ENCODE measurements at places on chromosomes 7 and 10.
A peak's percentile ranks its signal among the peaks of the same experiment; 100 is the strongest.

GRCh38 chr10:69757553-69758309, 44.0 kb upstream of the COL13A1 start:
- DNase-seq = no peak

DNA sequence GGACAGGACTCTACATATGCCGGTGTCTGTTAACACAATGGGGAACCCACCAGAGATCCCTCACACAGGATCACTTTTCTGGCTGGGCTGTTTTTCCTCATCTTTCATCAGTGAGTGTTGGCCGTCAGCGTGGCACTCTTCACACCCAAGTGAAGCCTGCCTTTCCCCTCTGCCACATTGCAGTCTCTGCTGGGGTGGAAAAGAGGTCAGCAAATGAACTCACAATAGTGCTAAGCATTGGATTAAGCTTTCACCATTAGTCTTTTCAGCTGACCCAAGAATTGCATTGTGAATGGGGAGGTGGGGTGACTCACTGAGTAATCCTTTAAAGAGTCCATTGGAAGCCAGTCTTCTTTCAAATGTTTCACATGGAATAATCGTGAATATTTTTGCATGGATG, 143.0 kb downstream of the KIAA1217 start:
- DNase-seq = no peak

GRCh38 chr7:132388688-132389087, 187.6 kb downstream of the PLXNA4 start:
- DNase-seq = no peak

DNA sequence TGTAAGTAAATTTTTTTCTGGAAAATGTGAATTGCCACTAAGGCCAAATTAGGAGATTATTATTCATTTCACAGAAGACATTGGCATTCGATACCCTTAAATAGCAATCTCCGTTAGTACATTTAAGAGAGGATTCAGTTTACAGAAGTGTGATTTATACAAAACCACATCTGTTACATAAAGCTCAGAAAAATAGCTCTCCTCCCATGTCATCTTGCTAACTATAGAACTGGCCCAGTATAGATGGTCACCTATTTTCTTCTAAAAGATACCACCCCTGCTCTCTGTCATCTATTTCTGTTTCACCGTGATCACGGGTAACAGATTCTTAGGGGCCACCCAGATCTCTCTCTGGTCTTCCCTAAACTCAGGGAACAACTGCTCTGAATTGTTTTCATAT, 119.1 kb downstream of the HIP1 start:
- DNase-seq = no peak

GRCh38 chr10:86899132-86899531, 58.3 kb downstream of the MMRN2 start:
- no peak for DNase-seq

DNA sequence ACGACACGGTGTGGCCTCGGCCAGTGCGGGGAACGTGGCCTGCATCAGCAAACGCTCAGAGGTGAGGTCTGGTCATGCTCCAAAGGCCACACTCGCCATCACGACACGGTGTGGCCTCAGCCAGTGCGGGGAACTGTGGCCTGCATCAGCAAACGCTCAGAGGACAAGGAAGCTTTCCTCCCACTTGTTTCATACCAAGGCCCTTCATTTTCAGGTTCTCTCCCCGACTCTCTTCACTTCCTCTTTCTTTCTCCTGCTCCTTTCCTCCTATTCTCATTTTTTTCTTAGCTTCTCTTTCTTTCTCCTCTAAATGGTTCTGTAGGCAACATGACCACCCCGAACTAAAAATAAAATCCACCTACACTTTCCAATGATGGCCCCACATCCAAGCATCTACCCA, 384.4 kb upstream of the SHH start:
- no peak for DNase-seq

DNA sequence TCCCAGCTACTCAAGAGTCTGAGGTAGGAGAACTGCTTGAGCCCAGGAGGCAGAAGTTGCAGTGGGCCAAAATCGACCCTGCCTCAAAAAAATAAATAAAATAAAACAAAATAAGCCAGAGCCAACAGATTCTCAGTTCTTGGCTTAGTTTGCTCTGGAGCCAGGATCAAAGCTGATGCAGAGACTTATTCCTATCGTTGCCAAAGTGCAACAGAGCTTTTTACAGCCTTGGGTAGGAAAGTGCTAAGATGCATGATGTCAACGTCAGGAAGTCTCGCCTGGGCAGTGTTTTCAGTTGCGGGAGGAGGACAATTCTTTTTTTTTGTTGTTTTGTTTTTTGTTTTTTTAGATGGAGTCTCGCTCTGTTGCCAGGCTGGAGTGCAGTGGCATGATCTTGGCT, 43.8 kb upstream of the CYTH3 start:
- no peak for DNase-seq

DNA sequence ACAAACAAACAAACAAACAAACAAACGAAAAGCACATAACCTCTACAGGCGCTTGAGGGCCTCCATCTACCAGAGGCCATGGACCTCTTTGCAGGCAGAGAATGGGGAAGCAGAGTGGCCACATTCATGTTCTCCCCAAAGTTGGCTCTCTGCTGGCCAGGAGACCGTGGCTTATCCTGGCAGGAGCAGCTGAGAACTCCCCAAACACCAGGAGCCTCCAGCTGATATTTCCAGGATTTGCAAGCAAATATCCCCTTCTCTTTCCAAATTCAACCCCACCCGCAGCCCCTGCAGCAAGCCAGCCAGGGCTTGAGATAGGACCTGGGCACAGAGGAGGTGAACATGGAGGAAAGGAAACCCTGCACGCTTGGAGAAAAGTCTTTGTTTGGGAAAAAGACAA, 240.0 kb downstream of the SKAP2 start:
- no peak for DNase-seq

GRCh38 chr10:133378251-133379096, 588 bp upstream of the PAOX start:
- peak; percentile 51 for DNase-seq

- no peak for DNase-seq
Measured at GRCh38 chr7:124702385-124702784, 63.2 kb downstream of the GPR37 start.

- DNase-seq = no peak
Measured at GRCh38 chr10:62348029-62348428, 26.1 kb upstream of the ZNF365 start.

DNA sequence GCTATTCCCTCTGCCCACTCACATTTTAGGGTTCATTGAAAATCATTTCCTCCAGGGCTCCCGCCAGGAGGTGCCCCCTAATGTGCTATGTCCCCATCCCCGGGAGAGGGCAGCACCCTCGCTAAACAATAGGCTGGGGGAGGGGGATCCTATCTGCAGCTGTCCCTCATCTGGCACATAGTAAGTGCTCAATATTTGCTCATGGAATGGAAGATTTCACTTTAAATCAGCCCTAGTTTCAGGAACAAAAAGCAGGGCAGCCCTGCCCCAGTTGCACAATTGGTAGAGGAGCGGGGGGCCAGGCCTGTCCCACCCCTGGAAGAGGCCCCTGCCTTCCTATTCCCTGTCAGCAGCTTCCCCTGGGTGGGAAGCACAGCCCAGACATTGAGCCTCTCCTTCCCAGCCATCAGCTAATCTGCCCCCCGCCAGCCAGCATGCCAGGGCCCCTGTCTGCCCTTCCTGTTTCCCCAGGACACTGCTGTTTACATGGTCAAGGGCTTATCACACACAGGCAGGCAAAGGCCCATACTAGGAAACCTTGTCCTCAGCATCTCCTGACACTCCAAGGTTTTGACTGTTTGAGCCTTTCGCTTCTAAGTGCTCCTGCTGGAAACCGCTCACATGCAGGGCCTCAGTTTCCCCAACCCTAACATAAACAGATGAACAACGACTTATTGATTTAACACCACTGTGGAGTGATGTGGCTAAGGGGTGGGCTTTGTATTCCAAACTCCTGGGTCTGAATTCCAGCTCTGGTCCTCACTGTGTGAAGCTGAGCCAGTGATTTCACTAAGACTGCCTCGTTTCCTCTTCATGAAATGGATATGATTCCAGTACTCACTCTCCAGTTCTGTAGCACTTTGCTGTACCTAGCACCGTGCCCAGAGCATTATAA, 130.7 kb upstream of the ZMIZ1 start:
- no peak for DNase-seq

Measured in stimulated activated CD4-positive, alpha-beta T cell treated with anti-CD3 and anti-CD28 coated beads, Interleukin-4, amount 100 ng/mL, for 4 hours (primary cell).